ENCODE measurements at places on chromosomes 16 and 17. TPM values are rescaled to one million over a fixed set of nuclear protein-coding genes. Genes with fewer than 3 reads are reported as not detected.

- DNase-seq = peak; percentile 48
Observed at GRCh38 chr17:13647543-13648021, 45.9 kb upstream of the HS3ST3A1 start.

DNA sequence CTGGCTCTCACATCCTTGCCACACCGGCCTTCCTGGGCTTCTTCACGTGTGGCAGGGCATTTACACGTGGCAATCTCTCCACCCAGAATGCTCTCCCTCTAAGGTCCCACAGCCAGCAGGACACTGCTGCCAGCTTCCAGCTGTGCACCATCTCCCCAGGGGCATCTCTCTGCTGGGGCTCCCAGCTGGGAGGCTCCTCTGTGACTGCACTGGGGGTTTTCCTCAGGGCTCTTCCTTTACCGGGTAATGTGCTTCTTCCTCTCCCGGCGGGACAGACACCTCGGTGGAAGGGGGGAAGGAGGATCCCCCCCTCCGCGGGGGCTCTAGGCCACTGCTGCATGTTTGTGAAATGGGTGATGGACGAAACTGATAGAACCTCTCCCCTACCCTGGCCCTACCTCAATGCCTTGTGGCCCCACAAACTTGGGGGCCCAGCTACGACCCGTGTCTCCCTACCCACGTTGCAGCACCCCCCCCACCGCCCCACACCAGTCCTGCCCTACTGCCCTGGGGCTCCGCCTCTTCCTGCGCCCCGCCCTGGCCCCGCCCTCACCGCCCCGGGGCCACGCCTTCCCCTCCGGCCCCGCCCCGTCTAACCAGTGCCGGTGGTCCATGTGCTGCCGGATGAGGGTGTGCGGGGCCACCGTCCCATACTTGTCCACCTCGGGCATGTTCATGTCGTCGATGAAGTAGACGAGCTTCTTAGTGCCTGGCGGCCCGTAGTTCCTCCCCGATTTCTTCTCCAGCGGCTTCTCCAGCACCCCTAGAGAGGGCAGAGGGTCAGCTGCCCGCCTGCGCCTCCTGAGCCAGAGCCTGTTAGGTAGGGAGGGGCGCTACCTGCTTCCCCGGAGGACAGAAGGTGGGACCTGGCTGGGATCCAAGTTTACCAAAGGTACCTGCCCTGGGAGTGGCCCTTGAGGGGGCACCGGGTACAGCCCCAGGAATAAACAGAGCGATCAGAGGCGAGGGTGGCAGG is 92.6 kb downstream of the DNAH17 start:
- no peak for DNase-seq

- no peak for DNase-seq
Observed at GRCh38 chr16:9003322-9003721, 39.6 kb upstream of the USP7 start.

The SYT17 gene
- polyA plus RNA-seq = 8.2 TPM

The CEP295NL gene
- 0.20 TPM for polyA plus RNA-seq

- DNase-seq = no peak
Observed at GRCh38 chr17:71899317-71899716, 221.5 kb upstream of the SOX9 start.

- DNase-seq = no peak
Observed at GRCh38 chr16:30085247-30085646, 6.5 kb downstream of the TBX6 start.

DNA sequence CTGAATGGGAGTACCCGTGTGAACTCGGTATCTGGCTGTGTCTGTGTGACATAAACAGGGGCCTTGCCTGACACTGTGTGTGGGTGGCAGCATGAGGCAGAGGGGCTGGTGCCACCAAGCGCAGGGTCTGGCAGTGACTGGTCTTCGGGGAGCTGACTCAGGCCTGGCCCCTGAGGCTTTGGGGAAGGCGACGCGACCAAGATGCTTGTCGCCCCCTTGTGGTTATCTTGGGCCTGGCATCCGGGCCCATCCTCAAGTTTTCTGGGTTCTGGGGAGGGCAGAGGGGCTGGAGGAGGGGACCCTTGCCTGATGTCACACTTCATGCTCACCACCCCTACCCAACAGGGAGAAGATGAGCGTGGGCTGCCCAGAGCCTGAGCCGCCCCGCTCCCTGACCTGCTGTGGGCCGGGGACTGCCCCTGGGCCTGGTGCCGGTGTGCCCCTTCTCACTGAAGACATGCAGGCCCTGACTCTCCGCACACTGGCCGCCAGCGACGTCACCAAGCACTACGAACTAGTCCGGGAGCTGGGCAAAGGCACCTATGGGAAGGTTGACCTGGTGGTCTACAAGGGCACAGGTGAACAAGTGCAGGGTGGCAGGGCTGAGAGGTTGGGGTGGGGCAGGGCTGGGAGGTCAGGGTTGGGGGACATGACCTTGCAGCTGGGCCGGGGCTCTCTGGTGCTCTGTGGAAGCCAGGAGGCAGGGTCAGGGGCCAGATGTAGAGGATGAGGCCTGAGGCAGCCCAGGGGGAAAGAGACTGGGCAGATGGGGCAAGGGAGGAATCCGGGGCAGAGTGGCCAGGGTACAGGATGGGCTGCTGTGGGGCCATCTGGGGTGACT is 24.9 kb downstream of the SBK1 start:
- peak; percentile 57 for DNase-seq

The ABCA10 gene
- polyA plus RNA-seq = 0.17 TPM

The GFAP gene
- polyA plus RNA-seq = 4,939 TPM

DNA sequence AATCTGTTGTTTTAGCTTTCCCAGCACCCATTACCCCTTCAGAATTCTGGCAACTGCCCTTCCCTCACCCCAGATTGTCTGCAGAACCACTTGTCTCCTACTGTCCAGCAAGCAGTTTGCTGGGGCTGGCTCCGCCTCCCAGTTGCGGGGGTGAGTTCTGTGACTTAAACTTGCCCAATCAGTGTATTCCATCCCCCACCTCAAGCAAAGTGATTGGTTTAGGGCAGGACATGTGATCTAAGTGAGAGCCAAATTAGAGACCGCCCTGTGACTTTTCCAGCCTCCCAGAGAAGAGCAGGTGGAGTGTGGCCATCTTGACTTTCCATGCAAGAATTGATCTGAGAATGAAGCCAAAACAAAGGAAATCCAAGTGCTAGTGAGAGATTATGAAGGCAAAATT is 22.7 kb upstream of the SRCIN1 start:
- no peak for DNase-seq

Data from brain (organoid and tissue), 16 donors.